ELF-1 (cell line): ENCODE measurements at places on chromosomes 5 and 9.

DNA sequence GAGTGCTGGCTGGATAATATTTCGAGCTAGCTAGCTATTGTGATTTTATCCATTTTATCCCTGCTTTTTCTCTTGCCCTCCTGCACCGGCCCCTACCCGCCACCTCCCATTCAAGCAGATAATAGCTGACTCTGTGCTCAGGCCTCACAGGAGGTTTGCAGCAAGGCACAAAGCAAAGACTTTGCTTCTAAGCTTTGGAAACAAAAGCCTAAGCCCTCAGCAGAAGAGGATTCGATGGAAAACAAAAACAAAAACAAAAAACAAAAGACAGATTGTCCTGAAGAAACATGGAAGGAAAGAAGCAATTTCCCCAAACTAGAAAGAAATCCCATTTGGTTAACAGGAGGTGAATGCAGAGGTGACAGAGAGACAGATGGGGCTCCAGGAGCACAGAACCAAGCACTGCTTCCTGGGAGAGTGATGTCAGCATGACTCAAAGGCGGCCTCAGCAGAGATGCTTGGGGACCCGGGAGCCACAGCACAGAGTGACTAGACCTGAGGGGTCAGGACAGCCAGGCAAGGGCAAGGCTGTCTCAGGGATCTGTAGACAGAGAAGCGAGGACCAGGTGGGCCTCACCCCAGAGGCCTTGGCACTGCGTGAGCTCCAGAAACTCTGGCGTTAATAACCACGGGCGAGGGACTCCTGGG is 28.4 kb downstream of the MTX3 start:
- DNase-seq = peak; percentile 6

DNA sequence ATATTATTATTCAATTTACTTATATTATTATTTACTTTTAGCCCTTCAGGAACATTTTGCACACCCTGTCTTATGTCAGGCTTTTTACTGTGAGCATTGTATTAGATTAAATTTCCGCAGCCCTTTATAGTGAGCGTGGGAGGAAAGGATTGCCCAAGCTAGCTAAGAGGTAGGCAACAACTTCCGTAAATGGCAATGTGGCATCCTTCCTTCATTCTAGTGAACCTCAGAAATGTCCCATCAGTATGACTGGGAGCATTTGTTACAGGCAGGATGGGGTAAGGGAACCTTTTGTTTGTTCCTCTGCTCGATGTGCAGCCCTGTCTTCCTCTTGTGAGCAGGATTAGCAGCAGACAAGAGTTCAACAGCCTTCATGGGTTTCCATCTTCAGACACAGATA is 6.2 kb upstream of the CD180 start:
- no peak for DNase-seq

- DNase-seq = no peak
Observed at GRCh38 chr5:164345173-164345849, 839.9 kb downstream of the MAT2B start.

DNA sequence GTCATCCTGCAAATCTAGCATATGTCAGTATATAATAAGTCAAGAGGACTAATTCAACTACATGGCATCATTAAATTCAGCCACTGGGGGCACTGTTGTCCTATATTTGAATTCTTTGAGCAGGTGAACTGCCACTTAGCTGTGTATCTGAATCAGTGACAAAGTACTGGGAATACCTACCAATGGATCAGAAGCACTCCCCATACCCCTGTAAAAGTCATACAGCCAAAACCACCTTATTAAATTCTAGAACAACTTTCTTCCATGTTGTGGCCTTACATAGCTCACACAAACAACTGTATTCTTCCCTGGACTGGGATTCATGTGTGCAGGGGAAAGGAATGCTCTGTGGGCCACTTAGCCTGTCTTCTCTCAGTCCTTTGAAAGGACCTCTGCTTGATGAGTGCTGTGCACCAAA is 57.4 kb upstream of the PLPP6 start:
- DNase-seq = peak; percentile 40

- DNase-seq = no peak
Observed at GRCh38 chr5:74224331-74224730, 416.2 kb downstream of the ENC1 start.

DNA sequence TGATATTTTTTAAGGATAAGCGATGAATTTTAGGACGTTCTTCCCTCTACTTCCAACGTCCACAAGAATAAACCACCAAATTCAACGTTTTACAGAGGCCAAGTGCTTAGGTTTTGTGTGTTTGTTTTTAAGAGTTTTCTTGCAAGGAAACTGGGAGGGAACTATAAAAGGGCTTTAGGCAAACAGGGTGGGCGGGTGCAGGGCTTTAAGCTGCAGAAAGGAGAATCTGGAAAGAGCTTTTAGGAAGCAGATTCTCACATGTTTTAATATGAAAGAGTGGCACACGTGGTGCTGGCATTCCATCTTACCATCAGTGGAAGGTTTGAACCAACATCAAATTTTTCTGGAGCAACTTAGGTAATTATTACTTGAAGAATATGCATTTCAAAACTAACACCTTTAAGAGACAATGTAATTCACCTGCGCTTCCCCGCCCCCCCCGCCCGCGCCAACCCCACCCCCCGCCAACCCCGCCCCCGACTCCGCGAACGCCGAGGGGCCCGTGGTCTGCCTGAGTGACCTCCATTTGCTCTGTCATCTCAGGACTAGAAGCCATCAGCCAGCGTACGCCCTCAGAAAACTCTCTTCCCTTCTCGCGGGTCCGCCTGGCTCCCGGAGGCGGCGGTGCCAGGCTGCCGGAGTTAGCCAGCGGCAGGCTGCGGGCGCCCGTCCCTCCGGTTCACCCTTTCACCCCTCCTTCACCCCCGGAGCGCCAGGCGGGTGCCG is 911 bp upstream of the PIK3R1 start:
- DNase-seq = no peak

- DNase-seq = no peak
Observed at GRCh38 chr9:107809871-107810460, 320.4 kb upstream of the KLF4 start.

- no peak for DNase-seq
Observed at GRCh38 chr9:87787735-87788134, 61.8 kb downstream of the CTSL start.

GRCh38 chr9:20023961-20024571 is 235.2 kb upstream of the SLC24A2 start:
- peak; percentile 67 for DNase-seq

GRCh38 chr9:110996436-110997220 is 41.6 kb downstream of the LPAR1 start:
- no peak for DNase-seq

DNA sequence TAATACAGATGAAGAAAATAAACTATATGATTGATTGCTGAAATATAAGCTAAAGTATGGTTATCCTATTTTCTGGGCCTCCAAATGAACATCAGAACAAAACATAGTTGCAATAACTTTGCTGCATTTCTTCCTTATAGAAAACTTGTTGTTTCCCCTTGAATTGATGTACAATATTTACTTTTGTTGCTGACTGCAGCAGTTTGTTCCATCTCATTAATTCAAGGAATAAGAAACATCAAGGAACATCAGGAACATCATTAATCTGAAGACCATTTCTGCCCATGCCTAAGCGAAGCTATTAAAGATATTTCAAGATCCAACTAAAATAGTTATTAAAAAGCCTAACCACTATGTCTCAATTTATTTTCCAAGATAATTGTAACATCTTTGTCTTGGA is 363.6 kb upstream of the EDIL3 start:
- DNase-seq = no peak

- no peak for DNase-seq
Observed at GRCh38 chr5:140295414-140295813, 7.5 kb downstream of the PFDN1 start.

- DNase-seq = no peak
Observed at GRCh38 chr5:174177531-174177930, 132.0 kb downstream of the NSG2 start.

DNA sequence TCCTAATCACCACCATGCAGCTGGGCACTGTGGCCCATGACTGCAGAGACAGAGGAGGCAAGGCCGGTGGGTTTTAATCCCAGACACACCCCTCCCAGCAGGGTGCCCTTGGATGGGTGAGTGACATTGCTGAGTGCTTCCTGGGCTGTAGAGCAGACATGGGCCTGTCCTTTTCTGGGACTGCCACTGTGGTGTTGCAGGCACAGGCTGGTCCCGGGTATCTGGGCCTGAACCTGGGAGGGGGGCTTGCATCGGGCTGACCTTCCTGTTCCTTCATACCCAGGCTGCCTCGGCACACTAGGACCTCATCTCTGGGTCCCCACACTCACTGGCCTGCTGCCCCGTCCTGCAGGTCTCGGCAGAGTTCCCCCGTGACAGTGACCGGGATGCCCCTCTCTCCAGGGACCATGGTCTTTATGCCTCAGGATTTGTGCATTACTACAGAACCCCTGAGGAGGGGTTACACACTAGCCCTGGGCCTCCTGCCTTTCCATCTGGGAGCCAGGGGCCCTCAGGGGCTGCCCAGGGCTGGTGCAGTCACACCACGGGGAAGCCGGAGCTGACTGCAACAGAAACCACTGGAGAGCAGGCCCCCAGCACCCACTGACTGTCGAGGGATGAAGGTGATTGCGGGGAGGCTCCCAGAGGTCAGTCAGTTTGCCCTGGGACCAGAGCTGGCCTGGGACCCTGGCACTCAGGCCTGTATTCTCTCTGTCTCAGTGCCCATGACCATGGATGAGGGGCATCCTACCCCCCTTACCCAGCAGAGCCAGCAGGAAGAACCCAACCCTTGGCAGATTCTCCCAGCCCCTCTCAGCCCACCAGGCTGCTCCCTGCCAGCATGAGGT is 8.9 kb upstream of the SLC25A48 start:
- no peak for DNase-seq

GRCh38 chr9:77092536-77092935 is 73.1 kb downstream of the FOXB2 start:
- DNase-seq = peak; percentile 31

GRCh38 chr5:176427971-176428370 is 11.6 kb upstream of the CLTB start:
- DNase-seq = no peak

DNA sequence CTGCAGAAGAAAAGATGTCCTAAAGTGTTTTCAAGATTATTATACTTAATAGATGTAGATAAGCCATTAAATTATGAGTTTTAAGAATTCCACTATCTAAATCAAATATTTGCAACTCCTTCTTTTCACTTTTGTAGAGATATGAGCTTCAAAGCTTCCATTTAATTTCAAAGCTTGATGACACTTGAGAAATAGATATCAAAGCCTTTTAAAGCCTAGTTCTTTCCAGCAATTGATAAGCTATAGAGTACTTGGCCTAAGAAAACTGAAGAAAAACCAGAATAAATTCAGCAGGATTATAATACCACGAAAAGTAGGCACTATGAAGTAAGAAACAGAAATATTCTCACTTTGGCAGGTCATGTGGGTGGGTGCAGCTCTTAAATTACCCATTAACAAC is 1.7 kb downstream of the TNFSF8 start:
- no peak for DNase-seq

GRCh38 chr9:89519366-89519805 is 21.5 kb upstream of the SEMA4D start:
- no peak for DNase-seq

DNA sequence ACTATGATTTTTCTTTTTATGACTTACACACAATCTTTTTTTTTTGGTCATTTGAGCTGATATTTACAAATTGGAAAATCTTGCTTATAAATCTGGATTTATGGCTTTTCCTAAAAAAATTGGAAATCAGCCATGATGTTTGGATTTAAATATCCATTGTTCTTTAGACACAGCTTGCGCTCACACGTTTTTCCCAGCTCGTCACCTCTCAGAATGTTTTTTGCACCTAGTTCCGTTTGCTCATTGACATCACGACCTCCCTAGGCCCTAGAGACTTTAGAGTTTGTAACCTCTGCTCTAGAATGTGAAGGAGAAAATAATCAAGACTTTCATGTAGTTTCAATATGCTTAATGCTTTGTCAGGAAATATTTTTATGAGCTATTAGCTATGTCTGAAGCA is 930.5 kb downstream of the TLE4 start:
- DNase-seq = no peak

DNA sequence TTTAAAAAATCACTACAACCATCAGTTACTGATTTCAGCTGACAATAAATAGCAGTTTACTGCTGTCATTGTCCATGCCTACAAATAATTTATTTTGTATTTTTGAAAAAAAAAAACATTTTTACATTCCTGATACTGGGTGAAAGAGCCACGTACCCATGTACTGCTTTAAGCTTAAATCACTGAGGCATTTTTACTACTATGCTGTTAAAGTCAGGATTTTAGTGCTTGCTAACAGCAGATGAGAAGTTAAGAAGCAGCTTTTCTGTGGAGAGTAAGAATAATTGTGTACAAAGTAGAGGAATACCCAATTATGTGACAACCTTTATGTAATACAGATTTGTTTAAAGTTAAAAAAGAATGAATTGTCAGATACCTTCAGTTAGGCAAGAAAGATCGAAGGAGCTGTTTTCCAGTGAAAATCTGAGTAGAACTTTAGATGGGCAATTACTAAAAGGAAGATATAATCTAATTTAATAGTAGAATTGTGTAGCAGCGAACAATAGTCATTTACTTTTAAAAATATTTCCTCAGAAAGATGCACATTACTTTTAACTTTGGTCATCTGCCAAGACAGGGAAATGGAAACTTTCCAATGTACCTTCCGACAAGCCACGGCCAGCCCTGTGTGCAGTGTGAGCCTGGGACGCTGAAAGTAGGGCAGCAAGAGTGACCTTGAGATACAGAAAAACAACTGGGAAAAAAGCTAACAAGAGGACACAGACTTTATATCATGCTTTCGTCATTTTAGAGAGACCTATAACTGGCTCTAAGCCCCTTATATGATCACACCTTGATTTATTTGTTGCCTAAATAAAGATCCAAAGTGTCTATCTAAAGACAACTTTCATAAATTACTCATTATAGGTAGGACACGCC is 39.9 kb downstream of the RHOBTB3 start:
- DNase-seq = no peak

- peak; percentile 97 for DNase-seq
Observed at GRCh38 chr9:126500600-126501382, 112.9 kb upstream of the LMX1B start.
